Natural killer cell (primary cell): ENCODE measurements at places on chromosomes 7 and 10. TPM values are rescaled to one million over a fixed set of nuclear protein-coding genes. Genes with fewer than 3 reads are reported as not detected.

DNA sequence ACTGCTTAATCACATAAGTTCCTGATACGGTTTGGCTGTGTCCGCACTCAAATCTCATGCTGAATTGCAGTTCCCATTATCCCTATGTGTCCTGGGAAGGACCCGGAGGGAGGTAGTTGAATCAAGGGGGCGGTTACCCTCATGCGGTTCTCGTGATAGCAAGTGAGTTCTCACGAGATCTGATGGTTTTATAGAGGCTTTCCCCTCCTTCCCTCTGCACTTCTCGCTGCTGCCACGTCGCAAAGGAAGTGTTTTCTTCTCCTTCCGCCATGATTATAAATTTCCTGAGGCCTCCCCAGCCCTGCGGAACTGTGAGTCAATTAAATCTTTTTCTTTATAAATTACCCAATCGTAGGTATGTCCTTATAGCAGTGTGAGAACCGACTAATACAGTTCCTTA lies 226.2 kb downstream of the SKAP2 start:
- DNase-seq: no peak

The MSMB gene
- total RNA-seq: not detected

DNA sequence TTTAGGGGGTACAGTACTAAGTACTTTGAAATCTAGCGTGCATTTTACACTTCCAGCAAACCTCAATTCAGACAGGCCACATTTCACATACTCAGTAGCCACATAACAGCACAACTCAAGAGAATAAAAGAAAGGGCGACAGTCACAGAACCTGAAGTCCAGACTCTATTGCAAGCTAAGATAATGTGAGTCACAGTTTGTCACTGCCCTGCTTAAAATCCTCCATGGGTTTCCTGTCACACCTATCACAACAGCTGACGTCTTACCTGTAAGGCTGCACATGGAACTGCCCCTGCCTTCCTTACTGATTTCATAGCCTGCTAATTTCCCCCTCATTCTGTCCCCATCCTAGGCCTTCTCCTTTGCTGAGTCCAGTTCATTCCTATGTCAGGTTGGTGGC lies 16.1 kb upstream of the CDK14 start:
- no peak for DNase-seq

DNA sequence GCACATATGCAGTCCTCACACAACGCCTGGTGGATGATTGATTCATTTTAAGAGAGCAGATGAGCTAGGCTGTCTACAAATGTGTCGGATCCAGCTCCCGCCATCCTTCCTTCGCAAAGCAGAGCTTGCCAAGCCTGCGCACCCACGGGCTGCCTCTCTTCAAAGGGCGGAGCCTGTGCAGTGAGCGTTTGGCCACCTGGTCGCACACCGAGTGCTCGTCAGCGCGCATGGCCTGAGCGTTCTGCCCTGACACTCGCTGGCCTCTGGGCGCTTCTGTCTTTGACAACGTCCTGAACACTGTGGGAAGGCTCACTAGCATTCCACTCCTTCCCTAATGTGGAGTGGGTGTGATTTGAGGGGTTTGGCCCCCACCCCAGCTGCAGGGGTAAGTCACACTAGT lies 47.1 kb upstream of the TMEM72 start:
- DNase-seq: peak; percentile 21

DNA sequence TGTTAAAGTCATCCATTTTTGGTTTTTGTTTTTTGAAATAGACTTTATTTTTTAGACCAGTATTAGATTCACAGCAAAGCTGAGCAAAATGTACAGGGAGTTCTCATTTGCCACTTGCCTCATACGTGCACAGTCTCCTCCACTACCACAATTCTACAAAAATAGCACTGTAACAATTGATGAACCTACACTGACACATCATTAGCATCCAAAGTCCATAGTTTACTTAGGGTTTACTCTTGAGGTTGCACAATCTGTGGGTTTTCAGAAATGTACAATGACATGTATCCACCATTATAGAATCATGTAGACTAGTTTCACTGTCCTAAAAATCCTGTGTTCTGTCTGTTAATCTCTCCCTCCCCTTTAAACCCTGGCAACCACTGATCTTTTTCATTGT lies 125.8 kb upstream of the PDSS1 start:
- no peak for DNase-seq

DNA sequence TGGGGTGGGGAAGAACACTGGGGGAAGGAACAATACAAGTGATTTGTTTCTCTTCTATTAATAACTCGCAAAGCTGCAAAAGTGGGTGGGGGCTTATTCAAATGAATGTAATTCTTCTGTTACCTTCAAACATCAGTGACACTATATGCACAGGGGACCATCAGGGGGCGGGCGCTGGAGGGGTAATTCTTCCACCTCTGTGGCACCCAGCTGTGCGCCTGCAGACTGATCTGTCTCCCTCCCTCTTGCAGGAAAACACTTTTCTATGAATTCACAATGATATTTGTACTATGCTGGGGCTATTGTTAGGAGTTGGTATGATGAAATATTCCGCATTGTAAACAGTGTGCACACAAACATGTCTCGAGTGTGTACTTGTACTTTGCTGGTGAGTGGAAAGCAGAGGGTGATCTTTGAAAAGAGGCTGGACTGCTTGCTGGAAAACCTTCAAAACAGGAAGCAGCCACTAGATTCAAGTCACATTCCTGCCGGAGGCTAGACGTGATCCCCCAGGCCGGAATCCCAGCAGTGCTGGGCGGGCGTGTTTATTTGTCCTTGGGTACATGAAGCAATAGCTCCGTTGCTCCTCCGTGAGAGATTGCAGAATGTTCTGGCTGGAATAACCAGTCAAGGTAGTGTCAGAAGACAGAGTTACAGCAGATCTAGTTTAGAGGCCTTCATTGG lies 15.8 kb upstream of the BNIP3 start:
- no peak for DNase-seq

The FAM25C gene
- total RNA-seq: not detected

- DNase-seq: no peak
Observed at GRCh38 chr10:87722716-87723115, 63.0 kb downstream of the PAPSS2 start.

GRCh38 chr7:98206451-98207330 lies 4.5 kb upstream of the BHLHA15 start:
- no peak for DNase-seq

DNA sequence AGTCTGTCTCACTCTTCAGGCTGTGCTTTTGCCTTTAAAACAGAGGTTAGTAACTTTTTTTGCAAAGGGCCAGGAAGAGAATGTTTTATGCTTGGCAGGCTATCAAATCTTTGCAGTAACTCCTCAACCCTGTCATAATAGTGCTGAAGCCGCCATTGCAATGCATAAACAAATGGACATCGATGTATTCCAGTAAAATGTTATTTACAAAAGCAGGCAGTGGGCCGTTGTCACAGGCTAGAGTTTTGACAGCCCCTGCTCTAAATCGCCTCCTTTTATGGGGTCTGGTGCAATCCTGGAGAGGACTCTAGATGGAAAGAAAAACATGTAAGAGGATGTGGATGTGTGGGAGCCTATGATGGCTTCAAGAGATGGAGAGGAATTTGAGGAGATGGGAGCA lies 568.3 kb downstream of the TYW1 start:
- no peak for DNase-seq

GRCh38 chr7:116095396-116095795 lies 64.8 kb upstream of the TFEC start:
- DNase-seq: no peak

The C7orf57 gene
- total RNA-seq: 0.85 TPM

- DNase-seq: no peak
Observed at GRCh38 chr7:118496138-118496644, 271.7 kb downstream of the ANKRD7 start.

The PALS2 gene
- 16.3 TPM for total RNA-seq

GRCh38 chr10:95500649-95501048 lies 60.5 kb downstream of the SORBS1 start:
- no peak for DNase-seq

The OR6V1 gene
- total RNA-seq: not detected

The EIF3B gene
- total RNA-seq: 219 TPM

GRCh38 chr7:142516038-142516501 lies 233.2 kb upstream of the PRSS1 start:
- DNase-seq: no peak

DNA sequence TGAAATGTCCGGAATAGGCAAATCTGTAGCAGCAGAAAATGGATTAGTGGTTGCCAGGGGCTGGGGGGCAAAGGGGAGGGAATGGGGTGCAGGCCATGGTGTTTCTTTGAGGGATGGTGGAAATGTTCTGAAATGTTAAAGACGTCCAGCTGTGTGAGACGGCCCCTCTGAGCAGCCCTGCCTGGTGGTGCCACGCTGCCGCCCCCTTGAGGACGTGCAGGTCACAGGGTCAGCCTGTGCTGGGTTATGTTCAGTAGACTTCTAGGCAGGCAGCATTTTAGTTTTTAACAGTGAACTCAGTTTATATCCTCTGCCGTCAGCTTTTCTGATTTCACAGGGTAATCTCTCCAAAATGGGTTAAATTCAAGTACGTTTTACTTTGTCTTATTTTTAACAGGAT lies 9.4 kb downstream of the NUB1 start:
- peak; percentile 55 for DNase-seq

- no peak for DNase-seq
Observed at GRCh38 chr10:28633750-28634149, 43.6 kb upstream of the BAMBI start.

The LBX1 gene
- total RNA-seq: not detected

DNA sequence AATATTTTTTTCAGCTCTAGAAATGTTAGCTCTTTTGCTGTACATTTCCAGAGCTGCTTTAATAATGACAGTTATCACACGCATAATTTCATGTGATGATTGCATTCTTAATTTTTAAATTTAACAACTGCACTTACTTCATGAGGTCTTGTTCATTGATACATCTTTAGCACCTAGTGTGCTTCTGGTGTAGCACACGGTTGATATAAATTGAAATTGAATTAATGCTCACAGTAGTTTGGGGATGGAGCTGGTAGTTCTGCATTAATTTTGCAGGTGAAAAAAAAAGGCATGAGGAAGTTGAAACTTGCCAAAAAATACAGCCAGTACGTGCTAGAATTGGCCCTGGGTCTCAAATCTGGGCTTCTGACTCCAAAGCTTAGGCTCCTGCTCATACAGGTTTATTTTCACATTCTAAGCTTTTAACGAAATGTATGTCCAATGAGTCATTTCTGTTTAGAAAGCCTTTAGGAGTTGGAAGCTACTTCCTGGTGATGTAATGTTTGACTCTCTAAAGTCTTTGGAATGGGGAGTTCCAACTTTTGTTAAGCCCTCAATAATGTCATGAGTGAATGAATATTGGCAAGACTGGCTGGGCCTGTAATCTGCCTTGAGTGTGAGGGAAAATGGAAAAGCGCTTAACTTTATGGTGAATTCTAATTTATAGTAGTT lies 62.5 kb downstream of the DAGLB start:
- DNase-seq: no peak

GRCh38 chr7:84654273-84654672 lies 459.7 kb upstream of the SEMA3A start:
- no peak for DNase-seq

- DNase-seq: no peak
Observed at GRCh38 chr10:18230794-18231193, 90.6 kb downstream of the CACNB2 start.

The ZMYND11 gene
- total RNA-seq: 52.6 TPM

The BBS9 gene
- 34.6 TPM for total RNA-seq
